AG20443 (cell line): ENCODE measurements at places on chromosomes 1 and 21.

DNA sequence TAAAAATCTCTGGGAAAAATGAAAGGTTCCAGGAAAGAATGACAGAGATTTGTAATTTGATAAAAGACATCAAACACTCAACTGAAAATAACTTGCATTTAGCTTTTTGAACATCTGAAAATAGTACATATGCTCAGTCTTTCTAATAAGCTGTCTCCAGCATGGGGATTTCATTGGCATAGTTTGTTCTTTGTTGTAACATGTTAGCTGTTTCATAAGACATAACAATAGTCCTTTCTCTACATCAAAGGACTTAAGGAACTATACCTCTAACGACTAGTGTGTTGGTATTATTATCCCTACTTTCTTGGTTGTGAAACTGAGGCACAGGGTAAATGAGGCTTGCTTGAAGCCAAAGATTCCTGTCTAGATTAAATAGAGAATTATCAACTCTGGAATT, 22.0 kb downstream of the EIF2B3 start:
- DNase-seq: no peak

DNA sequence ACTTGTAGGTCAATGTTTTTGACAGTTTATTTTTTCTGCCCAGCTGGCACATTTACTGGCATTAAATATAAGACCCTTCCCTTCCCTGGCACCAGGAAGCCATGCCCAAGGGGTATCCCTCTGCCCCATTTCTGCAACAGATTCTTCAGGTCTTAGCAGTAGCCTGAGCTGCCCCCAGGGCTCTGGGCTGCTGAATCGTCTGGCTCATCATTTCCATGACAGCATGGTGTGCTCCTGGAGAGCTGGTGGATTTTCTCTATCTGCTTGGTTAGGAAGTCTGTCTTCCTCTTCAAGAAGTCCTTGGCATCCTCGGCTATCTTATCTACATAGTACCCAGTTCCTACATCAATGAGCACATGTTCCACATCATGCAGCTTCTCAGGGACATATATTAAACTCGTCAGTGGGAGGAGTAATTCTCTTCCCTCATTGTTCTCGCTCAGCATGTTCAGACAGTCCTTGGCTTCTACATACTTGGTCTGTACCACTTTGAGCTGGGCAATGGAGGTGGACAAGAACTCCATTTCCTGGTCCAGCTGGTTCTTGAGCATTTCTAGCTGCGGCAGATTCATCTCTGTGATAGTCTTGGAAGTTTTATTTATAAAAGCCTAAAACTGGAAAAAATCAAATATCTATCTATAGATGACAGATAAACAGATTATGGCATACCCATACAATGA, 23.5 kb downstream of the MIA3 start:
- DNase-seq: no peak

DNA sequence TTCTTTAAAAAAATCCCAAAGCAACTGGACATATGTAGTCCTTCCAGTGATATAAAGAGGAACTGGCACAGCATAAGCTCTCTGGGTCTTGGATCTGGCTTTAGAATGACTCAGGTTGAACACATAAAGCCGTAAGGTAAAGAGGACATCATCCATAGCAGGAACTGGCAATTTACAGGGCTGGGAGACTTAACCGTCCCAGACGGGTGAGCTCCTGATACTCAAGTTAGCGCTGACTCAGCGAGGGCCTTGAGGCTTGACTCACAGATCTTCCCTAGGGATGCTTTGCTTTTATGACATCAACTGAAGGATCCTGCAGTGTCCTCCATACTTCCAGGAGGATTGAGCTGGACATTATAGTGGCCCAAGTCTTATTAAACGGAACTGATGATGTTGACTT, 154.1 kb downstream of the CLIC6 start:
- DNase-seq: no peak

DNA sequence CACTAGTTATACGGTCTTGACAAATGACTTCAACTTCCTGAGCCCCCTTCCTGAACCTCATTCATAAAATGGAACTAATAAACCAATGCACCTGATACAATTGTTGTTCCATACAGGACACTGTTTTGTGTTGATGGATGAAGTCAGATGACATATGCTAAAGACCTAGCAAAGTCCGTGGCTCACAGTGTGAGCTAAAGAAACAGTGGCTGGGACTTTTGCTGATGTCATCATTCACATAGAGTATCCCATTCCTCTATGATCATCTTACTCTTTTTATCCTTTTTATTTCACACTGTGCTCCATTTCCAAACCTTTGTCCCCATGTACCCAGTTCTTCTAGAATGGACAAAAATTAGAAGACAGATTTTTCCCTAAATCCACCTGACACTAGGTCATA, 83.7 kb upstream of the KAZN start:
- no peak for DNase-seq

GRCh38 chr1:95604771-95605170, 370.8 kb downstream of the RWDD3 start:
- DNase-seq: no peak

DNA sequence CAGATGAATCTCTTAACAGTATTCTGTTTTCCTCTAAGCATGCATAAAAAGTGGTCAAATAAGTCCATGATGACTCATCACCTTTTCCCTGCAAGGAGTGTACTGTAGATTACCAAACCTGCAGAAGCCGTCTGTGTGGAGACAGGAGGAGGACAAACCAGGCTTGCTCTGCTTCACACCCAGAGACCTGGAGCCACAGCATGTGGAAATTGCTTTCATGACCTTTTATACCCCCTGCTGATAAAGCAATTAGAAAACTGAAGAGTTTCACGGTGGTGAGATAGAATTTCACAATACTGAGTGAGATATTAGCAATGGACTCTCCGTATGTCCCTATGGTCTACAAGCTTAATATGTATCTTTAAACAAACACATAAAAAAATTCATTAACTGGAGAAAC, 9.4 kb downstream of the CORT start:
- peak; percentile 69 for DNase-seq

- DNase-seq: no peak
These were observed 25.9 kb downstream of the CYP2J2 start for GRCh38 chr1:59900640-59901039.

- DNase-seq: peak; percentile 87
These were observed 4.1 kb upstream of the KCNAB2 start for GRCh38 chr1:6041432-6042062.

DNA sequence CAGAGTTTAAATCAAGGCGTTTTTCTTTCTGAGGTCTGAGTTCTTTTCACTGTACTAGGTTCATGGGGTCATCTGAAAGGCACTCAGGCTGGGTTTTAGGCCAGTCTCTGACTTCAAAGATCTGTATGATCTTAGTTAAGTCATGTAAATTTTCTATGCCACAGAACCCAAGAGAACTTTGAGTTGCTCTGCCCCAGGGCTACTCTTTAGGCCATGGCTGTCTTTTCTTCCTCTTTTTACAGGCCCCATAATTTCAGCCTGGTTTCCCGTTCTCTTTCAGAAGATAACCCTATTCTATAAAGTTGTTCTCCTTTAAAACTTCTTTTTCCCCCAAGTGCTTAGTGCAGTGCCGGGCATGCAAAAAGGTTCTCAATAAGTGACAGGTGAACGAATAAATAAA, 26.1 kb downstream of the METTL13 start:
- DNase-seq: no peak

GRCh38 chr1:220336391-220337031, 64.3 kb upstream of the RAB3GAP2 start:
- no peak for DNase-seq

DNA sequence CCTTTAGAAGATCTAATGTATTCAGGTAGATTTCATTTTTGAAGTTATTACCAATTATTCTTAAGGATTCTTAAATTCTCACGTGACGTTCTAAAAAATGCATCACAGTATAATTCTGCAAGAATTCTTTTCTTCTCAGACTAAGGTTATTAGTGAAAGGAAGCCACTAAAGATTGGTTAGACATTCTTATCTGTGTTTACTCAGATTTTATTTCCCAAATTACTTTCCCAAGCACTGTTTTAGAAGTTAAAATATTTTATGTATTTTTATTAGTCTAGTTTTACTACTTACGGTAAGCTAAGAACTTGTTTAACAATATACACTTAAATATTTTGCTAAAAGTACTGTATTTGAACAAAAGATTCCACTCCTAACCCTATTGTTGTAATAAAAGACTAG, 28.4 kb downstream of the AGO3 start:
- DNase-seq: no peak

GRCh38 chr1:22729912-22730311, 19.3 kb downstream of the EPHB2 start:
- DNase-seq: no peak

GRCh38 chr1:212928323-212929291, 21.7 kb upstream of the VASH2 start:
- no peak for DNase-seq

DNA sequence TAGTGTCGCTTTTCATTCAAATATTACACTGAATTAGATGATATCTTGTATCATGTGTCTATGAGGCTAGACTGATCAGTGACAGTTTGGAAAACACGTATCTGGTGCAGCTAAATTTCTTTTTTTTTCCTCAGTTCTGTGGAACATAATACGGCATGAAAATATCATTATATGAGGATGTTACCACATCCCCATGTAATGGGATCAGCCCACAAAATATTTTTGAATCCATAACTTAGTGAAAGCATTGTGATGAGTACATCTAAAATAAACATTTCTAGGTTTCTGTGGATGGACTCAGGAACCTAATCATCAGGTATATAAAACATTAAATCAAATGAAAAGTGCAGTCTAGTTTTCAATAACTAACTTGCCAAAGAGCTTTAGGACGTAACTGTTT, 356.3 kb downstream of the USP25 start:
- DNase-seq: no peak

DNA sequence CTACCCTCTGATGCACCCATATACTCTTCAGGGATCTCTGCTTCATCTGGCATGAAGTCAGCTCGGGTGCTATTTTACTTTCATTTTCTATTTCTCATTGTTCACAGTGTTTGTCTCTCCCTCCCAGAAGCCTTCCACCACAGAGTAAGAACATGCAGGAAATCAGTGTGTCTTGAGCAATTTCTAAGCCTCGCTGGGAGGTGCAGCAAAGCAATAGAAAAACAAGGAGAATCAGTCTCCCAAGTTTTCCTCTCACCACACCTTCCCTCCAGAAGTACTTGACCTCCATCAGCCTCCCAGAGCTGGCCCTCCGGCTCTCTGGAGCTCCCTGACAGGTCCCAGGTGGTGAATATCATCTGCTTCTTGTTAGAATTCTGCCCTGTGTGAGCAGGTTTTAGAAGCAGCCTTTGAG, 594.7 kb upstream of the CAMK1G start:
- peak; percentile 60 for DNase-seq

DNA sequence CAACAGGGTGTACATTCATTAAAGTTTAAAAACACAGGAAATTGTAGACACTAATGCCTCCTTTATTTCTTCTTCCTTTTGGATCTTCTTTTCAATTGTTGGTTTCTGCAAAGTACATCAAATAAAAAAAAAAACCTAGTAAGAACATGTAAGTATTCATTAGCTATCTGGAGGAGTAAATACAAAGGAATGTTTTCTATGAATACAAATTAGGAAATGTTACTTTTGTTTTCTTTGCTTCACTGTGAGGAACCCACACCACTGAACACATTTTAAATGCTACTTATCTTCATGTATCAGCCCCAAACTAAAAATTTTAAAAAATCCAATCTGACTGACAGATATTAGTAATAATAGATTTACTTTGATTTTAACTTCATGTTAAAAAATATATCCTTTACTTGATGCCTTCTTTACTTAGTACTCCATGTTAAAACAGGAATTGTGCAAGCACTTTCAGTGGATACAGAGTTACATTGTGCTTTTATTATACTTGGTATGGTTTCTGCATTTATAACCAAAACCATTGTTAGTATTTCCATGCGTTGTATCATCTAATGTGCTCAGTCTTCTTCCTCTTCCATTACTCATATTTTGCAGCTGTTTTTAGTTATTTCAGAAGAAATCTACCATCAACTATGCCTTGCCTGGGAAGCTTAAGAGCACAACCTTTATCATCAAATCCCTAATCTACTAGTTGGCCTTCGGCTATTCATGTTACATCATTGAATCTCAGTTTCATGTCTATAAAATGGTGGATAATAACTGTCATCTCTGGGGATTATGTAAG, 236.9 kb upstream of the DPYD start:
- peak; percentile 28 for DNase-seq

- no peak for DNase-seq
These were observed 59.3 kb upstream of the GJB5 start for GRCh38 chr1:34695580-34695979.

GRCh38 chr1:208135354-208135753, 108.8 kb downstream of the PLXNA2 start:
- no peak for DNase-seq

DNA sequence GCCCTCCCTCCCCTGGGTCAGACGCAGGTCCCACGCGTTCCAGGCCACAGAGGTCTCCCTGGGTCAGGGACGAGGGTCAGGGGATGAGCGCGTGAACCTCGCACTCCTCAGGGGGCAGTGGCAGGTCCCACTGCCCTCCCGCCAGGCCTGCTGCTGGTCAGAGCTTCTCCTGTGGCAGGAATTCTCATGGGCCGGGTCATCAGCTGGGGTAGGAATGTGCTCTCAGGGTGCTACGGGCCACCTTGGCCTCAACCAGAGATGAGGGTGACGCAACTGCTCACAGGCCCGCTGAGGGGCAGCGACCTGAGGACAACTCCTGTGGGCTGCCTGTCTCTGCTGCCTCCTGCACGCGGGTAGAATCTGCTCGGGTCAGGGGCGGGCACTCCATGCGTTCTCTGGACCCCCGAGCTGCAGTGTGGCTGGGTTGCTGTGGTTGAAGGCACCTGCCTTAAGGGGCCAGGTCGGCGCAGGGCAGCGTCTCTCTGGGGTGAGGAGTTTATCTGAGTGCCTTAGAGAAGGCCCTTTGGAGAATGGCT, 128.8 kb downstream of the PRDM16 start:
- DNase-seq: no peak

GRCh38 chr1:110038271-110038670, 3.8 kb downstream of the STRIP1 start:
- no peak for DNase-seq

- DNase-seq: no peak
These were observed 250.2 kb downstream of the CACNA1E start for GRCh38 chr1:181733486-181733885.

DNA sequence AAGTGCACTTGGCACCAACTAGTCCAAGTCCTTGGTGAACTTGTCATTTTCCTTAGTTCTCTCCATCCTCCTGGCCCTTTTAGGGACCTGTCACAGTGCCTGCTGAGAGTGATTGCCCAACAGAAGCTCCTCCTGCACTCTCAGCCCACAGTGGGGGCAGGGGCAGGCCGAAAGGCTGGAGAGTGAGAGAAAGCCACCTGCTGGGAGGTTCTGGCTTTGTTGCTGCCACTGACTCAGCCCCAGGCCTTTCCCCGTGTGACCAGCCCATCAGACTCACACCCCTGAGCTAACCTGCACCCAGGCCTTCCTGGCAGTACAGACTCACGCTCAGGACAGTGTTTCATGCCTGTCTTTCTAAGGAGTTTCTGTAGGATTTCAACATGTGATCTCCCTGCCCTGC, 17.1 kb upstream of the PROK1 start:
- DNase-seq: peak; percentile 65

DNA sequence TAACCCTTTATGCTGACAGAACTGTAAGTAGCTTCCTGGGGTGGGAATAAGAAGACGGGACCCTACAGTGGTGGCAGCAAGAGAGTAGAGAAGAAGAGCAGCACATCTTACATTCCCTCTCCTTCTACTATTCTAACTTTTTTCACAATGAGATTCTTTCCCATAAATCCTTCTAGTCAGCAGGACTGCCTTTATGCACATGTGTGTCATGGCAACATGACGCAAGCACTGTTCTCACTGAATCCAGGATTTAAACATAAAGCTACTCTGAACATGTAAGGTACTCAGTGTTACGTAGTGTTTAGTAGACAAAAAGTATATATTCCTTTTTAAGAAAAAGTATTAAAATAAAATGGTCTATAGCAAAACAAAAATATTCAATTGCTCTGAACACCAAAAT, 309.7 kb upstream of the LYPLAL1 start:
- DNase-seq: no peak
